Activated CD4-positive, alpha-beta memory T cell treated with anti-CD3 and anti-CD28 coated beads for 36 hours (primary cell): ENCODE measurements at places on chromosomes 5 and 9. TPM values are rescaled to one million over a fixed set of nuclear protein-coding genes. Genes with fewer than 3 reads are reported as not detected.

SPINK6 gene
- not detected for total RNA-seq

DNA sequence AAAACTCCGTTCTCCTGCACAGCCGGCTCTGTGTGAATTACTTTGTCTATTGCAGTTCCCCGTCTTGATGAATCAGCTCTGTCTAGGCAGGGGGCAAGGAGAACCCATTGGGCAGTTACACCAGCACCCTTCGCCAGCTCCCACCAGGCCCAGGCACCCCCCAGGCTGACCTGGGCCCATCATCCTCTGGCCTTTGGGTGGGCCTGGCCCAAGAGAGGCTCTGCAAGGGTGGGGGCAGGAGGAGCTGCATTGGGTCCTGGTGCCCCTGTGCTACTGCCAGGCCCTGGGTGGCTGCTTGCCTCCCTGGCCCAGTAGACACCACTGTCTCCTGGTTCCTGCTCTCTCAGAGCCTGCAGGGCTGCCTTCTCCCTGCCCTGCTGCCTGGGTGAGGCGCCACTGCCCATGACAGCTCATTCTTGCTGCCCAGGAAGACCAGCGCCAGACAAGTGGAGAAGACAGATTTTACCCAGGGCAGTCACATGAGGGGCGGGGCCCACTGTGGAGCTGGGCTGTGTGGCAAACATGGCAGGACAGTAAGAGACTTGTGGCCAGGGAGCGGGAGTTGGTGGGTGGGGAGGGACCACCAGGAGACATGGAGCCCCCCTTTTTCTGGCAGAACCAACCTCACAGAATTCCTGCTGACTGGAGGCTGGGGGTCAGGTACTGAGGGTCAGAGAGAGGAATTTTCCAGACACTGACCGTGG lies 67.2 kb downstream of the MRPL36 start:
- no peak for DNase-seq

RAD17 gene
- total RNA-seq, result 31.9 TPM

- DNase-seq, result no peak
These were observed 115.8 kb upstream of the SLIT3 start for GRCh38 chr5:169416583-169417196.
